NCI-H446 (cell line): ENCODE measurements at places on chromosomes 3 and 15.
A peak's percentile ranks its signal among the peaks of the same experiment; 100 is the strongest.

DNA sequence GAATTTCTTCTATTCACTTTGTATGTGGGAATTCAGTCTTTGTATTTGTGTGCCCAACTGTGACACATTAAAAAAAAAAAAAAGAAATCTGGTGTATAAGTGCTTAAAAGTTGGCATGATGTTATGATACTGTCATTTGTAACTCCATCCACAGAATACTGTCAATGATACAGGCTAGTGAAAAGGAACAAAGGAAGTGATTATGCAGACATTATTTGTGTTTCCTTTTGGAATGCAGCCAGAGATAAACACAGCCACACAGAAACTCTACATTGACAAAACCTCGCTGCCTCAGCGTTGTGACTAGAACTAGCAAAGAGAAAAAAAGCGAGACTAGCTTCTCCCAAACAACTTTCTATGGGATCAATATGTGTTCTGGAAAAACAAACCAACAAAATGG is 519.2 kb upstream of the AGTR1 start:
- DNase-seq = no peak

GRCh38 chr15:51758645-51759044 is 7.2 kb downstream of the TMOD2 start:
- DNase-seq = peak; percentile 88

DNA sequence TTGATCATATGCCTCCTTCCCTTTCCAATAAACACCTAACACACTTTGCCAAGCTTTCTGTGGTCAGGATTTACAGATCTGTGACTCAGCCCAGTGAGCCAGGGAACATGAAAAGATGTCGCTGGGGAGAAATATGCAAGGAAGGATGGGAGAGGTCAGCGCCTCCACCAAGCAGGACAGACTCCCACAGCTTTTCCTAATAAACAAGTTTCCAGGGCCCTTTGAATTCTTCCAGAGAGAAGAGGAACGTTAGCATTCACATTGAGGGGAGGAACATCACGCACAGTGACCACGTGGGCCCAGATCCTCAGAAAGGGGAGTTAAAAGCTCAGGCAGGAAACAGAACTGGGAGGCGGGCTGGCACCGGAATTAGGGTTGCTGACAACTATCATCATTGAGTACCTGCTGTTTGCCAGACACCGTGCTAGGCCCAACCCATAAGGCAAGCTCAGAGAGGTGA is 33.3 kb upstream of the MRPS22 start:
- no peak for DNase-seq

- DNase-seq = no peak
Measured at GRCh38 chr3:169494982-169495381, 168.5 kb downstream of the MECOM start.

- peak; percentile 23 for DNase-seq
Measured at GRCh38 chr15:91549581-91549980, 303.9 kb upstream of the SLCO3A1 start.

GRCh38 chr3:49914906-49915305 is 11.2 kb upstream of the MST1R start:
- DNase-seq = no peak

- no peak for DNase-seq
Measured at GRCh38 chr3:23232016-23232415, 28.9 kb downstream of the UBE2E2 start.

GRCh38 chr3:12891391-12891984 is 50.1 kb upstream of the RPL32 start:
- no peak for DNase-seq

GRCh38 chr3:108525256-108525655 is 14.9 kb upstream of the MYH15 start:
- DNase-seq = no peak

- no peak for DNase-seq
Measured at GRCh38 chr3:53324105-53324504, 23.2 kb downstream of the DCP1A start.

DNA sequence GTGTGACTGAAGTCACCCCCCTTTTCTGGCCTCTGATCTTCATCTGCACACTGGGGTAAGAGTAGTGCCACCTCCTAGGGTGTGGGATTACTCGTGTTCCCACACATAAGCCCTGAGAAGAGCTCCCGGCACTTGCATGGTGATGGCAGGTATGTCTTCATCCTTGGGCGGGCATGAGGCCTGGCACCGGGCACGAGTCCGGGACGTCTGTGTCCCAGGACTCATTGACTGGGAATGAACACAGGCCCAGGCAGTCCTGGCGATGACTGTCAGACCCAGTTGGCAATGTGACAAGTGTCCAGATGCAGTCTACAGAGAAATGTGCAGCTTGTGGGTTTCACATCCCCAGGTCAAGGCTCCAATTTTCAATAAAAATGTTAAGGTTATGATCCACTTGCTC is 78.9 kb downstream of the TBC1D2B start:
- no peak for DNase-seq

DNA sequence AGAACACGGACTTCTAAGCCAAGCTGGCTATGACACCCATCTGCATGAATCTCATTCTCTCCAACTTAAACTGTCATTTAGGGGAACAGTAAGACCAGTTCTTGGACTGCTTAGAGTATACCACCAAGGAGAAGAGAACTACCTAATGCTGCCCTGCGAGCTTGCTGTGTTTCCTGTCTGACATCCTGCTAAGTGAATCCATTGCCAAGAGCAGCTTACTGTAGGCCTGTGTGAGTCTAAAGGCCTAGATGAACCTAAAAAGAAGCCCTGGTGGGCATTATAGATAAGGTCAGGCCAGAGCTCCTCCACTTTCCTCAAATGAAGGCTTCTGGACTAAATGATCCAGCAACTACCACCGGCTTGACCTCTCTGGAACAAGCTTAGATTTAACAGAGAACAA is 15.0 kb downstream of the LZTFL1 start:
- DNase-seq = no peak
